ENCODE measurements at places on chromosomes 5 and 9.

DNA sequence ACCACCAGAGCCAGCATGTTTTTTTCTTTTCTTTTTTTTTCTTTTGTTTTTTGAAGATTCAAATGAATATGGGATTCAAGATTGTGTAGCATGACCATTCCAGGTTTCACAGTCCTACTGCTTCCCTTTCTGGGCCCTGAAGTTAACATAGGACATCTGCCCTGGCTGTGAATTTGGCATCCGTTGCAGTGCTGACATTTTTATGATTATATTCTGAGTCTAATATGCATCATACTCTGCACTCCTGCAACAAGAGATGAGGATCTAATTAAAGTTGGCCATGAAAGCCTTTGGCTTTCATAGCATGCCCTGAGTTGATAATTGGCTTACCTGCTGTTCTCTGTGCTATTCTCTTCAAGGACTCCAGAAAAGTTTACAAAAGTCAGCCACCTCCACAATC lies 29.8 kb downstream of the C5orf22 start:
- no peak for DNase-seq

- DNase-seq: no peak
Observed at GRCh38 chr5:116456036-116456435, 118.6 kb downstream of the SEMA6A start.

GRCh38 chr9:84832453-84832852 lies 162.9 kb downstream of the NTRK2 start:
- no peak for DNase-seq

GRCh38 chr5:168647083-168647482 lies 67.9 kb upstream of the PANK3 start:
- DNase-seq: no peak

- no peak for DNase-seq
Observed at GRCh38 chr5:180253036-180253824, 38.7 kb downstream of the MAPK9 start.

- DNase-seq: no peak
Observed at GRCh38 chr5:93360436-93361088, 220.5 kb downstream of the NR2F1-AS1 start.

- DNase-seq: no peak
Observed at GRCh38 chr9:14768405-14769229, 46.1 kb upstream of the CER1 start.

DNA sequence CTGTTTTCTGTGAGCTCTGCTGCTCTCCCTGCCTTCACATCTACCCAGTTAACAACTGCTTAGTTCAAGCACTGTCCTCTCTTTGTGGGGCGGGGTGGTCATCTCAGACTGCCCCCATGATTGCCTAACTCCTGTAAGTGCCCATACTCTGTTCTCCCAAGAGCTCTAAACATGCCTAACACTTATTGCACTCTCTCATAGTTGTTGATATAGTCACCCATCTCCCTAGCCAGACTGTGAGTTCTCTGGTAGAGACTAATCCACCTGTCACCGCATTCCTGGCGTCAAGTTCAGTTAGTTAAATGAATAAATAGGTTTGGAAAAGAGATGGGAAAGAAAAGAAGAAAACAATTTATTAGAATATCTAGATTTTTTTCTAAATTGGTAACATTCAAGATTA lies 18.3 kb upstream of the MUSK start:
- DNase-seq: no peak

GRCh38 chr5:36418152-36418979 lies 116.7 kb upstream of the RANBP3L start:
- no peak for DNase-seq

DNA sequence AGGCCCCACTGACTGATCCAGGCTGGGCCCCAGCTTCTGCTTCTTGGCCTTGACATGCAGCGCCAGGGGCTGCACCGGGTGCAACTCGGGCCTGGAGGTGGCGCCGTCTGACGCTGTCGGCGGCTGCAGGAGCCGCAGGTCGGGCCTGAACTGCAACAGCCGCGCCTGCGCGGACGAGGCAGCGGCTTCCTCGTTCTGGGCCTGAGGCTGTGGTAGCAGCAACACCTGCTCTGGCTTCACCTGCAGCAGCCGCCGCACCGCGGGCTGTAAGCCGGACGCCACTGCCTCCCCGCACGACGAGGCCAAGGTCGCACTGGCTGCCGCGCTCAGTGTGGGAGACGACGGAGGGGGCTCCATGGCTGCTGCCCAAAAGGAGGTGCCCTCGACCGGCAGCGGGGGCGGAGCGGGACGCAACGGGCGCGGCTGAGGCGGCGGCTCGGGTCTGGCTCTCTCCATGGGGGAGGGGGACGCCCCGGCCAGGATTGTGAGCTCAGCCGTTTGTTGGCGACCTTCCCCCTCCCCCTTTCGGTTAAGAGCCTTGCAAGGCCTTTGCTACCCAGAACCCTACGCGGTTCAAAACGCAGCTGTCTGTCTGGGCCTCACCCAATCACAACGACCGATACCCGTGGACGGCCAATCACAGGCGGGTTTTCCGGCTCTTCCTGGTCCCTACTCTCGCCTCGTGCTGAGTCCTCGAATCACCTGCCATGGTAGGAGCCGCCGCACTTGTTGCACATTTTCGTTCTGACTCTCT lies 438 bp downstream of the SOX30 start:
- peak; percentile 54 for DNase-seq

GRCh38 chr9:98658951-98659351 lies 49.8 kb downstream of the GABBR2 start:
- DNase-seq: no peak

DNA sequence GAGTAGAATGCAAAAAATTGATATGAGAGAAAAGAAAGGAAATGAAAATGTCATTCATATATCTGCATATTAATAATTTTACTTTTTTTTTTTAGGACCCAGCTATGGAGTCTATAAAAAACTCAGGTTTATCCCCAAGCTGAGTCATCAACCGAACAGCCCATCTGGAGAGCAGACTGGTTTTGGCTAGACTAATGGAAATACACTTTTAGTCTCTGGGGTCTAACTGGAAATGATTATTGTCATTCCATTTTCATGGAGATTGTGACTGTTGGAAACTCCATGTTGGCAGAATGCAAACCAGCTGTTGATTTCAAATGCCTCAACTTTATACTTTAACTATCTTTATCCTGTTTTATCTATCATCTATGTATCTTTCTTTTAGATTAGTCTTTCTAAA lies 28.7 kb downstream of the ANXA1 start:
- no peak for DNase-seq

DNA sequence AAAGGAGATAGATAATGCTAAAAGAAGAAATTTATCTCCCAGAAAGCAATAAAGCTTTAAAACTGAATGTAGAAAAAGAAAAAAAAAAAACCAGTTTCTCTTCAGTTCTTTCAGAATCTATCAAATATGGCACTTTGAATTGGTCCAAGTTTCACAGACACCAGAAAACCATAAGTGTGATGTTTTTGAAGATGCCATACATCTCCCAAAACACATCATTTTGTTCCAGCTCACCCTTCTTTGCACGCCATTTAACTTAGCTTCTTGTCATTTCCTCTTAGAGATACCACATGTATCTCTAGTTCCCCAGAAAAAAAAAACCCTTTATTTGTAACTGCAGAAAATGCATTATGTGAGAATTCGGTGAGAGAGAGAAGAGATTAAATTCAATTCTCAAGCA lies 46.1 kb upstream of the MAMDC2 start:
- DNase-seq: no peak

DNA sequence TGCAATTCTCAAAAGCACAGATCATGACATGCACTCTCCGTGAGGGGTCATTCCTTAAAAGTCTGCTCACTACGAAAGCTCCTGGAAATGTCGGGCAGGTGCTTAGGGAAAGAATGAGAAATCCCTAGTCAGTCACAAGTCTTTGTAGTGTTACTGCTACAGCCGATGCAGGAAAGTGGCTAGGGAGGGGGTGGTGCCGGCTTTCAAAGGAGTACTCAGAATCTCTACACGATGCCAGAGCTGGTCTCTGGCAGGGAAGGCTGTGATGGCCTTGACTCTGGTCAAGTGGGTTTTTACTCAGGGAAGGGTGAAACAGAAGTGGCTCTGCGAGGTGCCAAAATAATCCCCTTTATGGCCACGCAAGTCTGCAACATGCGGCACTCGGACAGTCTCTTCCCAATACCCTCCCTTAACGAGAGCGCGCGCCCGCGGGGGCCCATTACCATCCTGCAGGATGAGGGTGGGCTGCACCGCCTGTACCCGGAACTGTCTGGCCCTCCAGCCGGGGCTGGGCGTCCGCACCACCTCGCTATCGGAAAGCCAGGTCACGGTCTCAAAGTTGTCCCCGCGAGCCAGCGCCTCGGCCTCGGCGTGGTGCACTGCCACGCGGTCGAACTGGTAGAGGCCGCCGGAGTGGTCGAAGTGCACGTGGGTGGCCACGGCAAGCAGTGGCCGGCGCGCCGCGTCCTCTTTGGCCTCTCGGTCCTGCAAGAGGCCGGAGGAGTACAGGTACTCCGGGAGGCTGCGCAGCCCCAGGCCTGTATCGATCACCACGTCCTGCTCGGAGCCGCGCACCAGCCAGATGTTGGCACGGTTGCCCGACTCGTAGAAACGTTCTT lies 956 bp downstream of the MBLAC2 start:
- no peak for DNase-seq

DNA sequence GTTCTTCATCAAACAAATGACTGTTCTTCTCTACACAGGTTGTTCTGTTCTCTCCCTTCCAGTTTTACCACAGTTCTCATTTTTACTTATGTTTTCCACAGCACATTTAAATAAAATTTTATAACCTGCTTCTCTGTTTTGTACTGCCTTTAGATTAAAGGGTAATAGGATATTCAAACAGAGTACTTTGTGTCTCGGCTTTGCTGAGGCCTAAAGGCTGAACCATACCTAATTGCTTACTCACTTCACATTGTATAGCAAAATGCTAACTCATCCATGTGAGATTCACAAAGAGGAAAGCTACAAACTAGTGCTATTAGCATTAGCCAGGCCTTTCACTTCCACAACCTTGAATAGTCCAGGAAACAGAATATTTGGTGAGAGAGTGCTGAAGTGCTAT lies 200.3 kb downstream of the TRPM3 start:
- no peak for DNase-seq

- no peak for DNase-seq
Observed at GRCh38 chr5:1806974-1807373, 5.8 kb downstream of the NDUFS6 start.

DNA sequence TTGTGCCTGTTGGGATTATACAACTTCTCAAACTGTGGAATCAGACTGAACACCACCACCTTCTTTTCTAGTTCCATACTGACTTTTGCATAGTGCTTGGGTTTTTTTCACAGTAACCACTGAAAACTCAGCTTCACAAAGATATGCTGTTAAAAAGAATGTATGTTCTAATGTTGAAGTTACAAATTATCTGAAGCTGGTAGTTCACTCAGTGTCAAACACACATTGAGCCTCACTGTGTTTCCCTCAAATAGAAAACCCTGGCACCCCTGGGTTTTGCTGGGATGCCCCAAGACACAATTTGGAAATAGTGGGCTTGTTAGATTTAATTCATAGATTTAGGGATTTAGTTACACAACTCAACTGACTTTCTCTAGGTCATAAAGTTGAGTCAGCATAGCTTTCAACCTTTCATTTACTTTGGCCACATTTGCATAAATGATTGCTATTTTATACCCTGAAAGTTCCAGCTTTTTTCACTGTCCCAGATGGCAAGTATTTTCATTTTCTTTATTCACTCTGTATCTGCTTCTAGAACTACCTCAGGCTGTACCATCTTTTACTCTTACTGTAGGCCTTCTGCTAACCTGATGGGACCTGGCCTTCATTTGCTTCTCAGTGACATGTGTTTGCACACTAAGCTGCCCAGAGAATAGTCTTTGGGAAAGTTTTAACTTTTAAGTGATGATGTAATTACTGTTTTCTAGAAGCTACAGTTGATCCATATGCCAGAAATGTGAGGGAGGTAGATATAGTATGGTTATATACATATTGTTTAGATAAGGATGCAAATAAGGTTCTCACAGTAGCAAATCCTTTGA lies 115.1 kb downstream of the CDC42SE2 start:
- no peak for DNase-seq

DNA sequence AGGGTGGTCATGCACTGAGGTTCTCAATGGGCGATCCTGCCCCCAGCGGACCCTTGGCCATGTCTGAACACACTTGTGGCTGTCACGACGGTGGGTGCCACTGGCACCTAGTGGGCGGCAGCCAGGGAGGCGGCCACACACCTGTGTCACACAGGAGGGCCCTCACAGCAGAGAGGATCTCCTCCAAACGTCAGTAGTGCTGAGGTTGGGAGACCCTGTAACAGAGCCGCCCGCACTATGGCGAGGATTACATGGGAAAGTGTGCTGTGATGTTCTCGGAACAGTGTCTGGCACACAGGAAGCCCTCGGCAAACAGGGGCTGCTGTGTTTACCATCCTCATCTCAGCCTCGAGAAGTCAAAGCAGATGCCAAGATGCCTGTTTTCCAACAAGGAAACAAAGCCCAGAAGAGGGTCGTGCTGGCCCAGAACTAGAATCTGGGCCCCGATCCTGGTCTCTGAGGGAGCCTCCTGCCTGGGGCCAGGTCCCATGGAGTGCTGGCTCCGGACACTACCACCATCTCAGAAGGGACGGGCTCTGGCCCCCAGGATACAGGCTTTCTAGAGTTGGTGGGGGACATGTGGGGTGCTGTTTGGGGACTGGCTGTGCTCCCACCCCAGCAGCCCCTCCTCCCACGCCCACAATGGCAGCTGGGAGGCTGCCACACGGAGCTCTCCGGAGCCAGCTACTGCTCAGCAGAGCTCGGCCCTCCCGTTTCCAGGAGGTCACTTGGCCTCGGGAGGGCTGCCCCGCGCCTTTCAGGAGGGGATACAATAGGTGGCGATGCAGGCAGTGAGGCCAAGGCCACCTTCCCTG lies 48.2 kb downstream of the DBH start:
- DNase-seq: no peak

- no peak for DNase-seq
Observed at GRCh38 chr5:66145737-66146136, 1.6 kb downstream of the SREK1 start.

GRCh38 chr5:76943006-76943405 lies 9.8 kb upstream of the CRHBP start:
- DNase-seq: no peak

GRCh38 chr5:68242743-68243142 lies 27.2 kb downstream of the PIK3R1 start:
- no peak for DNase-seq

GRCh38 chr5:53871050-53871449 lies 310.6 kb downstream of the NDUFS4 start:
- no peak for DNase-seq

DNA sequence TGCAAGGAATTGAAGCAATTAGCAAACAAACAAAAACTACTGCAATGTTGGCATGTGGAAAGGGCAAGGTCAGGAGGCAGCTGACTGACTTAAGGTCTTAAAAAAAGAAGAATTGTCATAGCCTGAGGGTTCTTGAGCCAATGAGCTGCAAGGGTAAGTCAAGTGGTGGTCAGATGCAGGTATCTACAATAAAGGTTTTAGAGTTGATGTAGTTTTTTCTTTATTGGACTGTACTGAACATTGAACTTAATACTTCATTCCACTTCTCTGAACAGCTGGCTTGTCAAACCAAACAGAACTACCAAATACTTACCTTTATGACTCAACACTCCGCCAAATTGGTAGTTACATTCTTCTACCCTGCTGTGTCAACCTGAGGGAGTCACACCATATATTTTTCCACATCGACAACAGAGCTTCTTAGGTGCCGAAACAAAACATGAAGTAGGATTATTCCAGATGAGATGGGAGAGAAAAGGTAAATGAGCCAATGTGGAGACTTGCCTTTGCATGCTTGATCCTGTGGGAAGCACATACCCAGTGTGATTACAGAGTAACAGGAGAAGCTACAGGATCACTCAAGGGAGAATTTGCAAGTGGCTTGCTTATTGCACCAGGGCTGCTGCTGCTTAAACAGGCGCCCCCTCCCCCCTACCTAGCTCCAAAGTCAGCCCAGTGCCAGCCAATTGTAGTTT lies 35.3 kb downstream of the EQTN start:
- no peak for DNase-seq

GRCh38 chr5:104071887-104072286 lies 509.3 kb upstream of the NUDT12 start:
- DNase-seq: no peak
